ENCODE measurements at places on chromosomes 4 and X.

- no peak for DNase-seq
These were observed 3.1 kb downstream of the SRPX2 start for GRCh38 chrX:100647095-100647494.

DNA sequence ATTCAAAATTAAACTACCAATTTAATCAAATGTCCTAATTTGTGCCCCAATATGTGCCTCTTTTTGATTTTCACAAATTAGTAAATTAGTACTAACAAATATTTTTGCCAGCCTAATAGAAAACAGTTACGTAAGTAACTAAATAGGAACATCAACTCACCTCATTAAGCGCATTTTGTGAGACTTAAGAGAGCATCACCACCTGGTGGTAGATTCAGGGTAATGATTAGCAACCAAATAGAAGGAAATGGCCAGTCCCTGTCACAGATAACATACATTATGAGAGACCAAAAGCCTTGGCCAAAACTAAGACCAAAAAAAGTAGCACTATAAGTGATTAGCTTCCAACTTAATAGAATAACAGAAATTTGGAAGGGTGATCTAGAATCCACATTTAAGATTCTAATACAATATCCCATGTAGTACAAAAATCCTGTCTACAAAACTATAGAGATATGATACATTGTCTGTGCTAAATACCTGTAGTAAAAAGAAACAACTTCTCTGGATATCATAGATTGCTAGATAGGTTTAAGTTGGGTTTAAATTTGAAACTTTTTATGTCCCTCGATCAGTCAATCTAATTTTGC, 46.7 kb downstream of the C4orf46 start:
- DNase-seq: peak; percentile 32

DNA sequence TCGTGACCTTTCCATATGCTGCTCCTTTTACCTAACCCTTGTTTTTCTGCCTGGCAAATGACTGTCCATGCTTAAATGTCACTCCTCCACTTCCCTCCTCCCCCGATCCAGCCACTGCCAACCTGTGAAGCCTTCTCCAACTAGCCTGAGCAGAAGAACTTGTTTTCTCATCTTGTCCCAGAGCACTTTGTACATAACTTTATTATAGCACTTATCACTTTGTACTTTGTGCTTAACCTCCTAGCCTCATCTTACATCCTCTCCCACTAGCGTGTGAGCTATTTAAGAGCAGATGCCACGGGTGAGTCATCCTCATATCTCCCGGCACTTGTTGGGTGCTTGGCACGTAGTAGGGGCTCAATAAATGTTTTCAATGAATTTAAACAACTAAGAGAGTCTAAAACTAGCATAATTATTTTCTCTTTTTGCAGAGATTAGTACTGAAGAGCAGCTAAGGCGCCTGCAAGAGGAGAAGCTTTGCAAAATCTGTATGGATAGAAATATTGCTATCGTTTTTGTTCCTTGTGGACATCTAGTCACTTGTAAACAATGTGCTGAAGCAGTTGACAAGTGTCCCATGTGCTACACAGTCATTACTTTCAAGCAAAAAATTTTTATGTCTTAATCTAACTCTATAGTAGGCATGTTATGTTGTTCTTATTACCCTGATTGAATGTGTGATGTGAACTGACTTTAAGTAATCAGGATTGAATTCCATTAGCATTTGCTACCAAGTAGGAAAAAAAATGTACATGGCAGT, 46.9 kb downstream of the XIAP start:
- no peak for DNase-seq

GRCh38 chr4:79575709-79576428, 167.8 kb upstream of the GK2 start:
- DNase-seq: no peak

DNA sequence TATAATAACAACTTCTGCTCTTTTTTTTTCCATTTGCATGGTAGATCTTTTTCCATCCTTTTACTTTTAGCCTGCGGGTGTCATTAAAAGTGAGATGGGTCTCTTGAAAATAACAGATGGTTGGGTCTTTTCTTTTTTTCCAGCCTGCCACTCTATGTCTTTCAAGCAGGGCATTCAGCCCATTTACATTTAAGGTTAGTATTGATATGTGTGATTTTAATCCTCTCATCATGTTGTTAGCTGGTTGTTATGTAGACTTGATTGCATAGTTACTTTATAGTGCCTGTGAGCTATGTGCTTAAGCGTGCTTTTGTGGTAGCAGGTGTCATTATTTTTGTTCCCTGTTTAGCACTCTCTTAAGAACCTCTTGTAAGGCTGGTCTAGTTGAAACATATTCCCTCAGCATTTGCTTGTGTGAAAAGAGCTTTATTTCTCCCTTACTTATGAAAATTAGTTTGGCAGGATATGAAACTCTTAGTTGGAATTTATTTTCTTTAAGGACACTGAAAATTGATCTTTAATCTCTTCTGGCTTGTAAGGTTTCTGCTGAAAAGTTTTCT, 326.1 kb downstream of the SH3BGRL start:
- DNase-seq: no peak

DNA sequence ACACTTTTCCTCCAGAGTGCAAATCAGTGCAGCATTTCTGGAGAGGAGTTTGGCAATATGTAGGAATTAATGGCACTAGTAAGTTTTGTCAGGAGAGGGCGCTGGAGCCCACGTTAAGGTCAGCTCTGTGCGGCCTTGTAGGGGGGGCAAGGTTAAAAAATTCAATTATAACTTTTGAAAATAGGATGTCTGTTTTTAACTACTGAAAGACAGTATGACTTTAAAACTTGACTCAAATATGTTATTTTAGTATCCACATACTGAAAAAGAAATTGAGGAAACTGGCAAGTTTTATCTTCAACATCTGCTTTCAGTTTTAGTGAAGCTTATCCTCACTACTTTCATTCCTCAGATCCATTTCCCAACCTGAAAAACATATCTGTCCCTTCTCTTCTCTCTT, 30.9 kb upstream of the HSD17B13 start:
- DNase-seq: peak; percentile 33

GRCh38 chrX:135420831-135421230, 913 bp upstream of the SMIM10L2A start:
- no peak for DNase-seq

DNA sequence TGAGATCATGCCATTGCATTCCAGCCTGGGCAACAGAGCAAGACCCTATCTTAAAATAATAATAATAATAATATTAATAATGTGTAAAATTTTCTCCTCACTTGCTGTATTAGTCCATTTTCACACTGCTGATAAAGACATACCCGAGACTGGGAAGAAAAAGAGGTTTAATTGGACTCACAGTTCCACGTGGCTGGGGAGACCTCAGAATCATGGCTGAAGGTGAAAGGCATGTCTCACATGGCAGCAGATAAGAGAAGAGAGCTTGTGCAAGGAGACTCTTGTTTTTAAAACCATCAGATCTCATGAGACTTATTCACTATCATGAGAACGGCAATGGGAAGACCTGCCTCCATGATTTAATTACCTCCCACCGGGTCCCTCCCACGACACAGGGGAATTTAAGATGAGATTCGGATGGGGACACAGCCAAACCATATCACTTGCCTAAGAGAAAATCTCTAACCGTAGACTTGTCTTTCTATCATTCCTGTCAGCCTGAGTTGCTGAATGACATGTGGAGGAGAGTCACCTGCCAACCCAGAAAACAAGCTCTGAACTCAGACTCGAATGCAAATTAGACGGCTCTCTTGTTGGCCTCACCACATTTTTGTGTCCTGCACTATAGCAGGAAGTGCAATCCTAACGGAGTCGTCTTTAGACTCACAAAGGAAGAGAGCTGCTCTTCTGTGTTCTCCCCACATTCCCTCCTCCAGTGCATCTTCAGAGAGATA, 51.9 kb upstream of the DCTD start:
- no peak for DNase-seq

- no peak for DNase-seq
These were observed 321.5 kb upstream of the POU3F4 start for GRCh38 chrX:83186632-83187031.

DNA sequence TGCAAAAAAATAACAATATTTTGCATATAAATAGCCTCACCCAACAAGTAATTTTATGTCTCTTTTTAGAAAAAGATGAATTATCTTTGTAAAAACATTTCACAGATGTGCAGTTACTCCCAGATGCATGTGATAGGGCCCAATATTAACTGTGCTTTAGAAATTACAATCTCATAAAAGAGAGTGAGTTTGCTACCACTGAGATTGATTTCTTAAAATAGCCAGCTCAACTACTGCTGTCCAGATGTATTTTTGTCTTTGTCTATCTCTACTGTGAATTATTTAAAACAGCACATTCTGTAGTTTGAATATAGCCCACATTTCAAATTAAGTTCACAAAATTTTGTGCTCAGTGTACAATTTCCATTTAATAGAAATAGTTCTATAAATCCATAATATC, 177.0 kb upstream of the TTC29 start:
- no peak for DNase-seq

DNA sequence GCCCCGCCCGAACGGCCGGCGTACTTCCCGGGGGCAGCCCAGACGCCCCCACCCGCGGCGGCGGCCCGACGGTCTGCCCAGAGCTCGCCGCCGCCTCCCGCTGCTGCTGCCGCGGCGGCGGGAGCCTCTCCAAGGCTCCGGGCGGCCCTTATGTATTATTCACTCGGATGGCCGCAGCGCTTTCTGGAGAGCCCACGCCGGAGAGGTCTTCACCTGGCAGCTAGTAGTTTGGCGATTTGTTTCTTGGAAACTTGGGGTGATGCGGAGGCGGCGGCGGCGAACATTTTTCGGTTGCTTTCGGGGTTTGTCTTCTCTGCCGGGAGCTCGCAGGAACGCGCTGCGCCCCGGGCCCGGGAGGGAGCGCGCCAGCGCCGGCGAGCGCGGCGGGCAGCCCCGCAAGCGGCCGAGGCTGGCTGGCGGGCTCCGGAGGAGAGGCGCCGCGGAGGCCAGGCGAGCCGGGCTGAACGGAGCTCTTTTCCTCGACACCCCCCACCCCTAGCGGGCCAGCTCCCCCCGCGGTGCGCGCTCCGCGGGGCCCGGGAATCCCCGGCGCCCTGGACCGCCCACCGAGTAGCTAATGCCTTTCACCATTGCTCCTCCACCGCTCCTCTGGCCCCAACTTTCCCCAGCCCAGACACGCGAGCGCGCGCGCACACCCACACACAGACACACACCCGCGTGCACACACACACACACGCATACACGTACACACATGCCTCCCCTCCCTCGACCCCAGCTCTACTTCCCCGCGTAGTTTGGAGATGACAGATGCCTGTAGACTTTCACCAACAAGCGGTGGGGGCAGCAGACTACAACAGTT, 113.5 kb downstream of the DHX15 start:
- peak; percentile 23 for DNase-seq

DNA sequence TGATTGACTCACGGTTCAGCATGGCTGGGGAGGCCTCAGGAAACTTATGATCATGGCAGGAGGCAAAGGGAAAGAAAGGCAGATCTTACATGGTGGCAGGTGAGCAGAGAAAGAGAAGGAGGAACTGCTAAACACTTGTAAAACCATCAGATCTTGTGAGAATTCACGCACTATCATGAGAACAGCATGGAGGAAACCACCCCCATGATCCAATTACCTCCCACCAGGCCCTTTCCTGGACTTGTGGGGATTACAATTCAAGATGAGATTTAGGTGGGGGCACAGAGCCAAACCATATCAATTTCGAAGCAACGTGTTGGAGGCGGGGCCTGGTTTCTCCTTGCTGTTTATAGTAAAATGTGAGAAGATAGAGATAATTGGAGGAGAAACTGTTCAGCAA, 167.4 kb downstream of the GABRB1 start:
- no peak for DNase-seq

DNA sequence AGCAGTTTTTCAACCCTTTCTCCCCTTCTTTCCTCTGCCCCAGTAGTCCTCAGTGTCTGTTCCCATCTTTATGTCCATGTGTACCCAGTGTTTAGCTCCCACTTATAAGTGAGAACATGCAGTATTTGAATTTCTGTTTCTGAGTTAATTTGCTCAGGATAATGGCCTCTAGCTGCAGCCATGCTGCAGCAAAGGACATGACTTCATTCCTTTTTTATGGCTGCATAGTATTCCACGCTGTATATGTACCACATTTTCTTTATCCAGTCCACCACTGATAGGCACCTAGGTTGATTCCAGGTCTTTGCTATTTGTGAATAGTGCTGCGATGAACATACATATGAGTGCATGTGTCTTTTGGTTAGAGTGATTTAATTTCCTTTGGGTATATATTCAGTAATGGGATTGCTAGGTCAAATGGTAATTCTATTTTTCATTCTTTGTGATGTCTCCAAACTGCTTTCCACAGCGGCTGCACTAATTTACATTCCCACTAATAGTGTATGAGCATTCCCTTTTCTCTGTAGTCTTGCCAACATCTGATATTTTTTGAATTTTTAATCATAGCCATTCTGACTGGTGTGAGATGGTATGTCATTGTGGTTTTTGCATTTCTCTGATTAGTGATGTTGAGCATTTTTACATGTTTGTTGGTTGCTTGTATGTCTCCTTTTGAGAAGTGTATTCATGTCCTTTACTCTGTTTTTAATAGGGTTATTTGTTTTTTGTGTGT, 54.6 kb upstream of the ANK2 start:
- DNase-seq: no peak

- DNase-seq: no peak
These were observed 198.8 kb upstream of the BMP3 start for GRCh38 chr4:80831383-80832361.

DNA sequence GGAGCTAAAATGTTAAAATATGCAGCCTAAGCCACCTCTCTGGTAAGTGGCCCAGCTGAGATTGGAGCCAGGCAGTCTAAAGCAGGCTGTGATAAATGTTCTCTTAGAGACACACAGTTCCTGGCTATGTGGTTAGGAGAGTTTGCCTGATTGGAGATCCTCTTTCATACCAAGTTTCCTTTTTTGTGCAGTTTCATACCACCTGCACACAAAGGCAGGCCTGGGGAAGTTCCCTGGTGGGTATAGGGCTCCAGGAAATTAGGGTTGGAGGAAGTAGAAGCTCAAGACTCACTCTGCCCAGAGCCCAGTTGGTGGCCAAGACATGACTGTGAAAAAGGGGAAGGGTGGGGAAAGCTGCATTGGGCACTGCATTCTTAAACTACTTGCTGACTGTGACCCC, 16.9 kb downstream of the CYBB start:
- no peak for DNase-seq

DNA sequence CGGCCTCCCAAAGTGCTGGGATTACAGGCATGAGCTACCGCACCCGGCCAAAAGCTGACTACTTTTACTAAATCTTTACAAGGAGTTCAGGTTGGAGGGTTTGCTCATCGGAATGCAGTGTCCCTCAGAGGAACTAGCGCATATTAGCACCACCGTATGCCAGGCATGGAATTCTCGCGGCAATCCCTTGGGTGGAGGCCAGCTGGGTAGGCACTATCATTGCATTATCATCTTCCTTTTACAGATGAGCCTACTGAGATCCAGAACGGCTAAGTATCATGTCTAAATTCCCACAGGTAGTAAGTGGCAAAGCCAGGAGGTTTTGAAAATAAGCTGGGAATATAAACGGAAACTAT, 6.1 kb upstream of the CXorf66 start:
- no peak for DNase-seq

All from activated CD4-positive, alpha-beta T cell treated with anti-CD3 and anti-CD28 coated beads, Interleukin-2, Interleukin-6, amounts not matched to agents 100 ng/mL and 50 ng/mL, durations not matched to agents 16 hours and 8 hours (primary cell).